ENCODE measurements at places on chromosomes 7 and 10.

DNA sequence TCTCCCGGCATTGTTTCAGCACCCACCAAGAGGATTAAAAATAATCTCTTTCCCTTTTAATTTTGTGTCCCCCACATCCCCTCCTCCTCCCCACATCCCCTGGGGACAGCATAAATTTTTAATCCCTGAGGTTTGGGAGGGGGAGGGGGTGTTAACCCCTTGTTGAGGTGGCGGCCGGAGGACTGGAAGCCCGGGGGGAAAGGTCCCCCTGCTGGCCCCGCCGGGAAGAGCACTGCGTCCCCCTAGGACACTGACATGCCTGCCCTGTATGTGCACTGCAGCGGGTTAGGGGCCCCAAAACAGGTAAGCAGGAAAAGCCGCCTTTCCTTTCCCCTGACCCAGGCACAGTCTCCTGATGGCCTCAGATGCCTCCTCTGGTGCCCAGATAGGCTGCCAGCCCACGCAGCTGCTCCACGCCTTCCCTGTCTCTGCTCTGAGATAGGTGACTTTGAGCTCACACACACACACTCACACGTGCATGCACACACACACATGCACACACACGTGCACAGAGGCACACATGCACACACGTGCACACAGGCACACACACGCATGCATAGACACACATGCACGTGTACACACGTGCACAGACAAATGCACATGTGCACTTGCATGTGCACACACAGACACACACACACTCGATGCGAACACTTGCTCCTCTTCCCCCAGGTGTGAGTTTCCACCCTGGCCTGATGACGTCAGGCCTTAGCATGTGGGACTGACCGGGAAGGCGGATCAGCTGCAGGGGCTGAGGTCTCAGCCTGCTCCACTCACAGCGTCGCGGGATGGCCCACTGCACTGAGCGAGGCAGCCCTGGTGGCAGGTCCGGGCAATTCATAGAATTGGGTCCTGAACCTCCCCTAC lies 12.3 kb downstream of the CNPY1 start:
- peak; percentile 62 for DNase-seq

DNA sequence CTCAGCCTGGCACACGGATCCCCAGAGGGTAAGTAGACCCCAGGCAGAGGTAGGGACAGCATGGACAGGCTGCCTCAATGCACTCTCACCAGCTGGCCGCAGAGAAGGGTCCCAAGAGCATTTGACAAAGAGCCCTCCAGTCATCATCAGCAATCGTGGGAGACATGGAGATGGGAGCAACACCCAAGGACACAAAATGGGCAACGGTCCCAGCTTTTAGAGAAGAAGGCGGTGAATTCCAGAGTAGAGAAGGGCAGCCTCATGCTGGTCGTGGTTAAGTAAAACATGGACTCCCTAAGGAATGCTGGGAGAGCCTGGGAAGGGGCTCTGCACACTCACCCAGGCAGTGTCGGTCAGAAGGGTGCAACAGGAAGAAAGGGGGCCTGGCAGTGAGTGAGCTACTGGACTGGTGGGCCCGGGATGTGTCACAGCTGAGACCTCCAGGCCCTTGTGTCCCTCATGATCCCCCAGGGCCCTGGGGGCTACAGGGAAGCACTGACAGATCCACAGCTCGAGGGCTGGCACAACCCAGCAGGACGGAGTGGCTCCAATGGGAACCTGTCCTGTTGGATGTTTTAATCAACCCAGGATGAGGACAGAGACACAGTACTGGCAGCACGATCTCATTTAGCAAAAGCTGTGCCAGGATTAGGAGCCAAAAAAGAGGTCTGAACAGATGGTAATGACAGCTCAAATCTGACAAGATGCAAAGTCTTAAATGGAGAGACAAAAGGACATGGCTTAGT lies 147.1 kb downstream of the NEURL1 start:
- no peak for DNase-seq

DNA sequence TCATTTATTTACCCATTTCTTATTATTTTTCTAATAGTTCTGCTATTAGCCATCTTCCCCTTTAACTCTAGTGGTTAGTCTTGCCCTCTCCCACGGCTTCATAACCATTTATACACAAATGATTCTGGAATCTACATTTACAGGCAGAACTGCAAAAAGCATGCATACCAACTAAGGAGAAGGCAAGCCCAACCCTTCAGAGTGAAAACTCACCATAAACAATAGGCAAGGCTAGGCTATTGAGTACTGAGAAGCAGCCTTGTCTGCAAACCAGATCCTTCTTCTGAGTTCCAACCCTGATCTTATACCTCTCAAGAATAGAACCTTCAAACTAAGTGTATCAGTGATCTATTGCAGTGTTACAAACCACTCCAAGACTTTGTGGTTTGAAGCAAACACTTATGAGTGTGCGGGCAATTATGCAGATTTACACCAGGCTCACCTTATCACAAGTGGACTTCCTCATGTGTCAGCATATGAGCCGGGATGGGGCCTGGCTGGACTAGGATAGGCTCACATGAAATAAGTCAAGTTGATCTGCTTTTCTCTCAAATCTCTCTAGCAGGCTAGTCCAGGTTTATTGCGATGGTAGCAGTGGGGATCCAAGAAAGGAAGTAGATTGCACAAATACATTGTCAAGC lies 896.9 kb upstream of the PHF14 start:
- no peak for DNase-seq

GRCh38 chr7:140034421-140034820 lies 28.3 kb downstream of the PARP12 start:
- no peak for DNase-seq

DNA sequence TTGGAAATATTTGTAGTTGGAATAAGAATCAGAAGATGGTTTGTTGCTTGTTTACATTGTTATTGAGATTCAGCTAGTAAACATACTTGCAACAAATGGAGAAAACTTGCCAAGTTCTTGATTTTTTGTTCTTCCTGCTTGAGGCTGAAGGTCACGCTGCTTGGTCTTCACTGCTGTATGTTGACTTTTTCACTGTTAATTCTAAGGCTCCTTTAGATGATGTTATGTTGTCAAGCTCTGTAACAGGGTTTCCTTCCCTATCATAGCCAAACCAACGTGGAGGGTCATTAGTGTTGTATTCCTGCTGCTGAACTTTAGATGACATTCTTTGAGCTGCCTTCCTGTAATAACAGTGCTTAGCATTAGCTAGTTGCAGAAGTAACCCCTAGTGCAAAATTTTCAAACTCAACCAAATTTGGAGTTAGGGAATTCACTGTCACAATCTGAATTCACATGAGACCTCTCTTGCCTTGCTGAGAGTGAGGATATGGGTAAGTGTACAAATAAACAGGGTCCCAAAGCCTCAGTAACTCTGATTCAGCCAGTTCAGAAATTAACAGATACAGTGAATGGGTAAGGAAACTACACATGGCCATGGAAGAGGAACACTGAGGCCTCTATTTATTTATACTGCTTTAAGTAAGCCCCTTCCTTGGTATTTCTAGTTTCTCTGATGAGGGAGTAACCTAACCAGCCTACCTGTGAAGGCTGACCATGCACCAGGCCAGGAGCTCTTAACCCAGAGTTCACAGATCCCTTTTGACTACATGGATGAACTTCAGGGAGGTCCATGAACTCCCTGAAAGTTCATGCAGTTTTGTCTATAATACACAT lies 64.6 kb downstream of the FAM185A start:
- no peak for DNase-seq

DNA sequence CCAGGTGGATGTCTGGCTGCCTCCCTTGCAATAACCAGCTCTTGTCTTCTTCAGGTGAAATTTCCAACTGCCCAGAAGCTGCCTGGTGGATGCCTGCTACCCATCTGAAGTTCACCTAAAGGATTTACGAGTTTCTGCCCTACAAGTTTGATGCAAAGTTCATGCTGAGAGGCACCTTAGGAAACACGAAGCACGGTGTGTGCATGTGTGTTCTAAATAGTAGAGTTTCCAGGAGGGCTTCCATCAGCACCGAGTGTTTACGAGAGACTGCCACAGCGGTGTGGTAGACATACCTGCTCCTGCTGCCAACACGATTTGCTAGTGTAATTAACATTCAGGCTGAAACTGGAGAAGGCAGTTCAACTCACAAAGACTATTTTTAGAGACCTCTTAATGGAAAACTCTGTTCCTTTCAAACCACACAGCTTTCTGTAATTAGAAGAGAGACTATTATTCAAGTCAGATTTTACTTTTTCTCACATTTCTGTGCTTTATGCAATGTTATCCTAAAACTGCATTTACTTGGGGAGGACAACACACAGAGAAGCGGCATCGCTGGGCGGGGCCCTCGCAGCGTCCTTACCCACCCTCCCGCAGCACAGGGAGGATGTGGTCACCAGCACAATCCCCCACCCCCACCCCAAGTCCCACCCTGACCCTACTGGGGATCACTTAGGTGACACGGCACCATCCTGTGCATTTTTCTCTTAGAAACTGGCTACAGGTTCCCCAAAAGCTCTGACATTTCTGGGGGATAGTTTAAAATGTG lies 15.5 kb upstream of the CPXM2 start:
- DNase-seq = no peak

- no peak for DNase-seq
Observed at GRCh38 chr10:31778627-31779026, 150.0 kb downstream of the ARHGAP12 start.

GRCh38 chr10:16811292-16811691 lies 5.9 kb downstream of the RSU1 start:
- no peak for DNase-seq

GRCh38 chr7:135976312-135977006 lies 700 bp downstream of the MTPN start:
- DNase-seq = peak; percentile 37

- no peak for DNase-seq
Observed at GRCh38 chr7:77837275-77837674, 38.7 kb downstream of the PHTF2 start.

- DNase-seq = no peak
Observed at GRCh38 chr7:157855452-157856213, 518.8 kb downstream of the DNAJB6 start.

GRCh38 chr10:126068322-126068721 lies 172.0 kb downstream of the FANK1 start:
- no peak for DNase-seq

DNA sequence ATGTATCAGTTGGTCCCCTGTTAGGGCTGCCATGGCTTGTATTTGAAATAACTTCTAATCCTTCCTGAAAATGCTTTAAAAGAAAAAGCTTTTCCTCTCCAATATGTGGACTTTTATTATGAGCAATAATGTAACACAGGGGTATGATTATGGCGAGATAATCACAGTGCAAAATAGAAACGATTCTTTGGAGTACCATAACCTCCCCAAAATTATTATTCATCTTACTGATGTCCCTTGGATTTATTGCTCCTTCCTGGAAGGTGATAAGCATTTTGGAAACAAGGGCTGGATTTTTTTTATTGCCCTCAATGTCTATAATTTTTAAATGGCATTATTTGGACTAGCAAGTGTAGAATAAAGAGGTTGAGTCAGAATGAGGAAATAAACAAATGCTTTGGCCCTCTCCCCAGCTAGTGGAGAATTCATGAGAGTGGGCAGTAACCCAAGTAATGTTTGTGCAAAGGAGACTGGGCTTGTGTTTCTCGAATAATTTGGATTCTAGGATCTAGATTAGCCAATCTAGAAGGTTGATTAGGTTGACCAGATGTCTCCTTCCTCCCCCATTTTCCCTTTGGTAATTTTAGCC lies 403.9 kb upstream of the CELF2 start:
- no peak for DNase-seq

DNA sequence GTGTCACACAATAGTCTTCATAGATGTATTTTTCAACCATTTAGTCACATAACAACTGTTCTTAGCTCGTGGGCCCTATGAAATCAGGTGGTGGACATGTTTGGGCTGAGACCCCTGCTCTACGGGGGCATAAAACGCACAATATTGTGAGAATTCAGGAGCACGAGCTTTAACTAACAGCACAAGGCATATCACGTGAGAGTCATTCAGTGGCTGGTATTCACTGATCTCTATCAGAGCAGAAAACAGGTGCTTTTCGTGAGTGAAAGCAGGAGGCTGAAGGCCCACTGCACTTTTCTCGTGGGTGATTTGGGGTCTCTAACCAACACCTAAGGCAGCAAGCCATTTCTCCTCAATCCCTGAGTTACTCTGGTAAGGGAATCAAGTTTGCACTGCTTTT lies 42.8 kb upstream of the GRB10 start:
- no peak for DNase-seq
